ENCODE measurements at places on chromosomes 2 and 18.

DNA sequence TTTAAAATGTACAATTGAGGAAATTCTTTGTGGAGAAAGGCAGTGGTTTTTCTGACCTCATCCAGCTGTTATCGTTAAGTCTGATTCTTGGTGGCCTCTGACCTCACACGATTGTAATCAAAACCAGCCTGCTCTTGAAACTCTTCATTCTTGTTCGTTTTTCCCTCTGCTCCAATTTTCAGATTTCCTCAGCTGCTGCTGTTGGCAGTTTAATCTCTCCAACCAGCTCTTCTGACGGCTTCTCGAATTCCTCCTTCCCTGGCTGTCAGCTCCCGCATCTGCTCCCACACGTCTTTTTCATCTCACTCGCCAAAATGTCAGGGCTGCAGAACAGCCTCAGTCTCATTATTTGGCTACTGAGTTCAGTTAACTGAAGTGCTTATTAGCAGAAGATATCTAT lies 136.1 kb downstream of the DCDC2C start:
- DNase-seq: no peak

DNA sequence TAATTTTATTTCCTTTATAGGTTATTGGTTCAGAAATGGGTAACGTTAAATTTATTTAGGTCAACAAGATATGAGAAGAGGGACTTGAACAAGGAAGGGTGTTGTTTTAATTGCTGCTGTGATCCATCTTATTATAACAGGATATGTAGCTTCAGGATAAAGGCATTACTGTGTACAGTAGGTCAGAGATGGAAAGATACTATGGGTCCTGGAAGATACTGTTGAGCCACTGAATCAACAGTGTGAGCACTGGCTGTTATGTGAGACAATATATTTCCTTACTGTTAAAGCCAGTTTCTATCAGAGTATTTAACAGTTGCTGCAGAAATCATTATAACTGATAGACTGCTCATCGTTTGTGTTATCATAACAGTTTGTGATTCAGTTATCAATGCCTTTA lies 414.7 kb downstream of the THSD7B start:
- no peak for DNase-seq

- DNase-seq: no peak
These were observed 173.7 kb upstream of the HNRNPA3 start for GRCh38 chr2:177038787-177039484.

DNA sequence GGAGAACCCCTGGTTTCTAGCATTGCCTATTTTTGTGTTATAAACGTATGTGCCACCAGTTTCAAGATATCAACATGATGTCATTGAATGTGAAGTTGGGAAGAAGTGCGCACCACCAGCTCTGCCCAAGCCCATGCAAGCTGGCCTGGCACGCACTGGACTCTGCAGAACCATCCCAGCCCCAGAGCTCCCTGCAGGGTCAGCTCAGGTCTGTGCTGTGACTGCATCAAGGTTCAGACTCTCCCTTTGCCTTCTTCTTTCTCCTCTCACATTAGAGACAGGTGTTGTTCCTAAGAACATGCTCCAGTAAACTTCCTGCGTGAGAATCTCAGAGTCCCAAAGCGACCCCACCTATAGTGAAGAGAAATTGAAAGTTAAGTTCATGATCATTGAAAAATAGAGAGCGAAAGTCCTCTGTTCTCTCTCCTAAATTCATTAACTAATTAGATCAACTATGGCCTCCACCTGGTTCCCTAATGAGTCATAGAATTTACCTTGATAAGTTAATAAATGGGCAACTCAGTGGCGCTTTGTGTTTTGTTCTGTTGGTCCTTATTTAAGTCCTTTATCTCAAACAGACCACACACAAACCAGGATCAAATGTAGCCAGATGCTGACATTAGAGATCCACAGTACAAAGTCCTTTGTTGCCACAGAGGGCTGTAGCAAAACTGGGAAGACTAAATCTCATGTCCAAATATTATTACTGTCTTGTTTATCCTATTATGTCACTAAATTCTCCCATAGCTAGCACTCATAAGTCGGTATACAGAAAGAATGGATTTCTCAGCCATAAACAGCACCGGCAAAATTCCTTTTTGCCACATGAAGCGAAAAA lies 432.3 kb downstream of the STK39 start:
- DNase-seq: no peak

DNA sequence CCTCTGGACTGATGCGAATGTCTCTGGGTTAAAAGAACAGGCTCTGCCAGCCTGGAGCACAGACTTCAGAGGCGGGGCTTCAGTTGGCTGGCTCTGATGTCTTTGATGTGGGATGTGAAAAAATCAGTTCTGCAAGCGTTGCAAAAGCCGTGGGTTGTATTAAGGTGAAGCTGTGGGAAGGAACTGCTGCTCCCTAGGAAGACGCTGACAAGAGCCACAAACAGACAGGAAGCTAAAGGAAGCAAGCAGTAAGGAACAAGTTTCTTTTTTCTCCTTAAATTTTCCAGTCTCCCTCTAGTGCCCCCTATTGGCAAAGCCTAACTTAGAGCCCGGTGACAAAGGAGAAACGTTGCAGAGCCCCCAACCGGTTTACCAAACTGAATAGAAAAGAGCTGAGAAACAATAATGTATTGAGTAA lies 239.0 kb downstream of the CCDC178 start:
- no peak for DNase-seq

GRCh38 chr2:127514076-127514475 lies 12.2 kb downstream of the IWS1 start:
- DNase-seq: no peak

GRCh38 chr2:129165006-129165405 lies 814.5 kb upstream of the RAB6C start:
- no peak for DNase-seq

GRCh38 chr2:120894966-120895365 lies 159.3 kb downstream of the GLI2 start:
- DNase-seq: no peak

GRCh38 chr2:204706939-204707338 lies 161.7 kb downstream of the PARD3B start:
- no peak for DNase-seq

- DNase-seq: no peak
These were observed 144.0 kb downstream of the TNS1 start for GRCh38 chr2:217858519-217859491.

GRCh38 chr2:29831560-29831959 lies 89.8 kb downstream of the ALK start:
- no peak for DNase-seq

DNA sequence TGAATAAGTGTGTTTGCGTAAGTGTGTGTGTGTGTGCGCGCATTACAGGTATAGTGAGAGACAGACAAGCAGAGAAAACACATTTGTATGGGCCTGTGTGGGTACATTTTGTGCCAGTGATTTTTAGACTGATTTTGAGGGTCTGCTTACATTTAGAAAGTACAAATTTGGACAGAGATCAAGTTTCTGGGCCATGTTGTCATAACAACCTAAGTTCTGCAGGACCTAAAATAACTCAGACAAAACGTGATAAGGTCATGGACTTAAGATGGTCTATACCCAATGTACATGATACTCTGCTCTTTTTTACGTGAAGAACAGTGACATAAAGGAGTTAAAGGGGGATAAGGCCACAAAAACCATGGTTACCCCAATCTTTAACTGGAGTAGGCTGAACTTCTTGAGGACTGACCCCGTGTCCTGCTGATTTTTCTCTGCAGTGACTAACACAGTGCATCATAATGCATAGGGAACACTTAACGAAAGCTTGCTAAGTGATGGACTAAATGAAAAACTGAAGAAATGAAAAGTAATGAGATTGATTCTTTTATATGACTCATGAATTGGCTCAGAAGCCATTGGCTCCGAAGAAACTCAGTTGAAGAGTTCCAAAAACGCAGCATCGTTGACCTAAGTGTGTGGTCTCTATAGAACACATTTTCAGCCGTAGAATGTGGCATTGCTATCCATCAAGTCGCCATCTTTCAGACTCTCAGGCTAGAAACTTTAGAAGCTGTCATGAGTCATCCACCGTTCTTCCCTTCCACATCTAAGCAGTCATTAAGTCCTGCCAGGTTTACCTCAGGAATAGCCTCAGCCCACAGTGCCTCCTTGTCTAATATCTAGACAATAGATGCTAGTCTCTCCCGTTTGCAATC lies 61.6 kb upstream of the NCOA1 start:
- DNase-seq: no peak

DNA sequence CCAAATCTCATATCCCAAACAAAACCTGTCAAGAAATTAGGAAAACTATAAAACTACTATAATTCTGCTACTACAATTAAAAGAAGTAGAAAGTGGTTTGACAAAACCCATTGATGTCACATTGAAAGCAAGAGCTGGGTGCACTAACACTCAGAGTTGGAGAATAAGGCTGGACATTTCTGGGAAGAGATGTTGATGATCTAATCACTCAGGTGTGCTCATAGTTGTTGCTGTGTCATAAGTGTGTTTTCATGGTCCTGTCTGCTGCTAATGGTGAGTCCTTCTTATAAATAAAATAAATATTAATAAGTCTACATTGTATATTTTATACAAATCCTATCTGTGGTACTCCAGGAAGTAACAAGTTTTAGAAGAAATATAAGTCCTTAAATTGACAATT lies 168.2 kb upstream of the LRP1B start:
- DNase-seq: no peak

- DNase-seq: no peak
These were observed 15.9 kb downstream of the ZNF638 start for GRCh38 chr2:71347517-71347916.

DNA sequence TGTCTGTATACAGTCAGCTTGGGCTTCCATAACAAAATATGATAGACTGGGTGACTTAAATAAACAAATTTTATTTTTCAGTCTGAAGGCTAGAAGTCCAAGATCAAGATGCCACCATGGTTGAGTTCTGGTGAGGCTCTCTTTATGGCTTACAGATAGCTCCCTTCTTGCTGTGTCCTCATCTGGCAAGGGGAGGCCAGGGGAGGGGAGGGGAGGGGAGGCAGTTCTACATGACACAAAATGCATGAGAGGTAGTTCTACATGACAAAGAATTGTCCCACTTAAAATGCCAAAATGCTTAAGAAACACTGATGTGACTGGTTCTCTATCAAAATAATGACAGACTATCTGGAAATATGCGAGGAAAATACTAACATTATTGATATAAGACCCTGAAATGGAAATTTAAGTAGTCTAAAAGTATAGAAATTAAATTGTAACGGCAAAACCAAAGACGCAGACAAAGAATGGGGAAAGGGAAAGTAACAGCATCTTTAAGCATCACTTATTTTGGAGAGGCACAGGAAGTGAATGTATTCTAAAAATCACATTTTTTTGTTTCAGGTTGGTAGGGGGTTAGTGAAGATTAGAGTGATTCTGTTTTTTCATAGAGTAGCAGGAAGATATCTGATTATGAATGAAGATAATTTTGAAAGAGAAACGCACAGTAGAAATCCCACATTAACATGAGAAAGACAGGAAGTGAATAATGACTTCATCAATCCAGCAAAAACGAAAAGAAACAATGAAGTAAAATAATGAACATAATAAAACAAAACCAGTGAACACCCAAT lies 131.4 kb downstream of the STRN start:
- no peak for DNase-seq

GRCh38 chr2:25420820-25421237 lies 79.1 kb upstream of the DNMT3A start:
- no peak for DNase-seq

- no peak for DNase-seq
These were observed 1.3 kb downstream of the CIAO1 start for GRCh38 chr2:96267159-96267971.

DNA sequence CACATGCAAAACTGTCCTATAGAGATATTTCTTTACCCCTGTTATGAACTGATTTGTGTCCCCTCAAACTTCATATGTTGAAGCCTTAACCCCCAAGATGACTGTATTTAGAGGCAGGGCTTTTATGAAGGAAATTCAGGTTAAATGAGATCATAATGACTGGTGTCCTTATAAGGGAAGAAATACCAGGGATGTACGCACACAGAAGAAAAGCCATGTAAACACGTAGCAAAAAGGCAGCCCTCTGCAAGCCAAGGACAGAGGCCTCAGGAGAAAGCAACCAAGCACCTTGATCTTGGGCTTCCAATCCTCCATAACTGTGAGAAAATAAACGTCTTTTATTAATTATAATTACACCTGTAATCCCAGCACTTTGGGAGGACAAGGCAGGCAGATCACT lies 101.3 kb upstream of the NDUFV2 start:
- DNase-seq: no peak

DNA sequence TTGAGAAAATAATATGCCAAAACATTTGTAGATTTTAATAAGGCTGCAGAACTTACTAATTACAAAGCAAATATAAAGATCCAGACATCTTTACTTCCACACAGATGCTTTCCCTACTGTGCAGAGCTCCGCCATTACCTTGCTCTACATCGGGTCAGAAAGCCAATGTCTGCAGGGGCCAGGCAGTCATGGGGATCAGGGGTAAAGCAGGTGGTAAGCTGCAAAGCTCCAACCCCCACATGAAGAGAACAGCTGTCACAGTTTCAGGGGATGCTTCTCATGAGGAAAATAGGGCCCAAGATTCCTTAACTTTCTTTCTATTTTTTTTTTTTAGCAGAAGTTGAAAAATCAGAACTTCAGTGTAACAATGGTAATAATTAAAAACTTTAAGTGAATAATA lies 102.7 kb downstream of the DCC start:
- DNase-seq: no peak

- peak; percentile 81 for DNase-seq
These were observed 2.7 kb downstream of the PER2 start for GRCh38 chr2:238285653-238286082.

All from upper lobe of right lung (tissue), 1 donor.